ENCODE measurements at places on chromosomes 3 and 15.

DNA sequence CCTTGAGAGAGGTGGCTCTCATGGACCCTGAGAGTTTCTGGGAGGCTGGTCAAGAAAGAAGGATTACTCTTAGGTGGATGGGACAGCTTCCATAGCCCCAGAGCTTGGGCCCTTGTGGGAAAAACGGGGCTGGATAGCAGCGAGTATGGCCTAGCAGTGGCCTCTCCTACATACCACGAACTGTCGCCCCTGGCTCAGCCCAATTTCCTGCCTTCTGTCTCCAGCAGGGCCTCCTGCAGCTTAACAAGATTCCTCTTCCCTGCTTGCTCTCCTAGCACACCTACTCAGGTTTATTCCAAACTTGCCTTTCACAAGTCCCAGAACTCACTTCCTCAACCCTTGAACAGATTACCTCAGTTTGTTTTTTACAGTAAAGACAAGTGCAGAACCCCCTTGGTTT is 139.7 kb upstream of the TPM1 start:
- no peak for DNase-seq

GRCh38 chr3:62604751-62605351 is 231.5 kb upstream of the FEZF2 start:
- no peak for DNase-seq

GRCh38 chr15:97350813-97351212 is 609.7 kb upstream of the ARRDC4 start:
- no peak for DNase-seq

DNA sequence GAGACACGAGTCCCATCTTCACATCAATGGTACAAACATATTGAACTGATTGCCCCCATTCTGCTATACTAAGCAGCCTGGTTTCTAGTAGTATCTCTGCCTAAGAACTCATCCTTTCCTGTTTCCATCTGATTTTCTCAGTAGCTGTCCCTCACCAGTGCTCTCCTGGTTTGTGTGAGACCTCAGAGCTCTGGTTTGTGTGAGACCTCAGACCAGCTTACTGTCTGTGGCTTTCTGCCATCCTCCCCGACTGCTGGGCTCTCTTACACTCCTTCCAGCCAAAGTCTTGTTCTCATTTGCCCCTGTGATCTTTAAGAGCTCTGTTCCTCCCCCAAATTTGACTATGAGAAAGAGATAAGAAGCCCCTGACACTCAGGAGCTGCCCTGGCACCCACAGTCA is 41.1 kb upstream of the NEDD4 start:
- DNase-seq, result no peak

- no peak for DNase-seq
Observed at GRCh38 chr3:10007126-10007782, 19.0 kb upstream of the FANCD2 start.

GRCh38 chr3:102031834-102032233 is 182.5 kb downstream of the NFKBIZ start:
- no peak for DNase-seq

DNA sequence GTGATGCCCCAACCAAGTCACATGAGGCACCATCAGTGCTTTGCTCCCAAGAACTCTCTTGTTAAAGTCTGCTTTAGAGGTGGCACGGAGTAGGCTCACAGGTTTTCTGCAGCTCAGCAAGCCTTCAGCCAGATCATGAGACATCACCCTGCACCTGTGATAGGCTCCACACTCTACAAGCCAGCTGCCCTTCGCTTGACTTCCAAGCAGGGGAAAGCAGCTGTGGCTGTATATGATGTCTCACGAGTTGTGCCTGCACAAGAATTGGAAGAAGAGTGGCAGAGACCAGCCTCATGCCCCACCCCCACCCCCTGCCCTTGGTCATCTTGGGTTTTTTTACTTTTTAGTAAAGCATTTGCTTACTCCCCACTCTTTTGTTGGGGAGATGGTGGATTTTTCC is 22.5 kb downstream of the MRPS11 start:
- DNase-seq, result no peak

GRCh38 chr3:102715030-102715697 is 280.3 kb downstream of the ZPLD1 start:
- DNase-seq, result no peak

GRCh38 chr3:167864552-167864874 is 129.0 kb downstream of the SERPINI1 start:
- no peak for DNase-seq

DNA sequence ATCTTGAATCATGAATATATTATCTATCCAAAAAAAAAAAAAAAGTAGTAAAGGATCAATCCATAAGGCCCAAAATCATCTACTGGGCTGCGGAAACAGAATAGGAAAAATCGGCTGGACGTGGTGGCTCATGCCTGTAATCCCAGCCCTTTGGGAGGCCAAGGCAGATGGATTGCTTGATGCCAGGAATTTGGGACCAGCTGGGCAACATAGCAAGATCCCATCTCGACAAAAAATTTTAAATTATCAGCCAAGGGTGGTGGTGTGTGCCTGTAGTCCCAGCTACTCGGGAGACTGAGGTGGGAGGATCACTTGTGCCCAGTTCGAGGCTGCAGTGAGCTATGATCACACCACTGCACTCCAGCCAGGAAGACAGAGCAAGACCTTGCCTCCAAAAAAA is 6.1 kb upstream of the DVL3 start:
- DNase-seq, result no peak

GRCh38 chr15:47644722-47645121 is 72.6 kb upstream of the SEMA6D start:
- DNase-seq, result no peak

- peak; percentile 16 for DNase-seq
Observed at GRCh38 chr3:188553569-188553968, 399.6 kb downstream of the LPP start.

GRCh38 chr15:29724026-29724425 is 98.2 kb downstream of the TJP1 start:
- no peak for DNase-seq

DNA sequence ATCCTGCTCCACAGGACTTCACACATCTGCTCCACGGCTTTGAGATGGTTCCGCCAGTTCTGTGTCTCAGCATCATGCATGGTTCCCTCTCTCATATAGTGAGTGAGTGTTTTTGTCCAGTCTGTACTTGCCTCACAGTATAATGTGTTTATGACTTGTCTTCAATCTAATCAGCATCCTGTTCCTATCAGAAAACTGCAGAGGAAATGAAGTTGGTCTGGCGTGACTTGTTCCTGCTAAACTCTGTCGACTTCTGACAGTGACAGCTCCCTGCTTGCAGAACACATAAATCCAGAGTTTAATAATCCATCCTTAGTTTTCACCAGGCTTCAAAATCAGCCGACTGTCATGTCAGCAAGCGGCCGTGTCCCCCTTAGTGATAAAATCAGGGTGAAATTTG is 222.3 kb downstream of the SLCO3A1 start:
- no peak for DNase-seq

GRCh38 chr3:69767571-69767970 is 28.3 kb downstream of the MITF start:
- DNase-seq, result no peak

- no peak for DNase-seq
Observed at GRCh38 chr15:101500865-101501551, 11.5 kb upstream of the PCSK6 start.

DNA sequence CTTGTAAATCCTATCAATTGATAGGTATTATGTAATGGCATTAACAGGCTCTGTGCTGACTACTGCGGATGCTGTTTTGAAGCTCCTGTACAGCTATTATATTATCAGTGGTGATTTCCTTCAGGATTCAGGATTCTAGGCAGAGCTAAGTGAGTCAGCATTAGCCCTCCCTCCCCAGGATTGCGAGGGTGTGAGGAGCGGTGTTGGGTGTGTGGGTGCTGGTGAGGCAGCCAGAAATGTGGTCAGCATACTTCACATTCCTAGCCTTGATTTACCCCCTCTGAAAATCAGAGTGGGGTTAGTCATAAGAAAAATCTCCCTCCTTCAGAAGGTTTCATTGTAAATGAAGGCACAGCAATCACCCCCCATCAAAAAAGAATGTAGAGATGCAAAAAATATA is 72.5 kb downstream of the SNTN start:
- no peak for DNase-seq

DNA sequence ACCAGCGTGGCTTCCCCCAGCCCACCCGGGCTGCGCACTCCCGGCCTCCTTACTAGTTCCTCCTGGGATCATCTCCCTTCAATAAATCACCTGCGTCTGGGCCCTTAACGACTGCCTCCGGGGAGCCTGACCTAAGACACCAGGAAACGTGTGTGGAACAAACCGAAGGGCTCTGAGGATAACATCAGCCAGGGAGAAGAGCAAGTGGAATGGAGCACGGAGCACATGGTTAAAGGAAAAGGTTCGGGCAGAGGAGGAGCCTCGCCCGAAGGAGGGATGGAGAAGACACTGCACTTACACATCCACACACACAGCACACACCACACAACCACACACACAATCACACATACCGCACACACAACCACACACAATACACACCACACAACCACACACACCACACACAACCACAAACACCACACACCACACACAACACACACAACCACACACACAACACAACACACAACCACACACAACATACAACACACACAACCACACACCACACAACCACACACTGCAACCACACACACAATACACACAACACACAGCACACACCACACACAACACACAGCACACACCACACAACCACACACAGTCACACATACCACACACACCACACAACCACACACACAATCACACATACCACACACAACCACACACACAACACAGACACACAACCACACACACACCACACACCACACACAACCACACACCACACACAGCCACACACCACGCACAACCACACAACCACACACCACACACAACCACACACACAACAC is 24.7 kb downstream of the CPN2 start:
- DNase-seq, result no peak

DNA sequence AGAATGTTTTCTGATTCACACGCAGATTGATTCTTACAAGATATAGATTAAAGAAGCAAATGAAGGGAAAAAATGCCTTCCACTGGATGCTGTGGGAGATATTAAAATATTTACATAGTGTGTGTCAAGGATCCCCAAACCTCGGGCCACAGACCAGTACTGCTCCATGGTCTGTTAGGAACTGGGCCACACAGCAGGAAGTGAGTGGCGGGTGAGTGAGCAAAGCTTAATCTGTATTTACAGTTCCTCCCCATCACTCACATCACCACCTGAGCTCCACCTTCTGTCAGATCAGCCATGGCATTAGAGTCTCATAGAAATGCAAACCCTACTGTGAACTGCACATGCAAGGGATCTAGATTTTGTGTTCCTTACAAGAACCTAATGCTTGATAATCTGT is 552.6 kb upstream of the GOLIM4 start:
- DNase-seq, result no peak

DNA sequence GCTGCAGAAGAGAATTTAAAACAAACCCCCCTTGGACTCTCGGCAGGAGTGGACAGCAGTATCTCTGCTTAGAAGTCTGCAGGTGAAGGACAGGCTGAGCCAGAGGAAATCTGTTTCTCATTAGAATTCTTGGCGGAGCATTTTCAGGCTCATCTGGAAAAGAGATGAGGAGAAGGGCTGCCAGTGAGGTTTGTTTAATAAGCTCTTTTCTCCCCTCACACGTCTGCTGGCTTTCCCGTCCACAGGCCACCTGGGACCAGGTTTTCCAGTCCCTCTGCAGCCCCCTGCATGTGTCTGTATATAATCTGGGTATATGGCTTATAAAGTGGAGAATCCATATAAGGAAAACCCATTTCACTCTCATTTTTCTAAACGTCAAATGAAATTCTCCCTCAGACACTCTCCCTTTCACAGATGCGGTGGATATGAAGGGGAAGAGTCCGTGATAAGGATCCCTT is 155.4 kb upstream of the TPM1 start:
- no peak for DNase-seq

GRCh38 chr15:47987908-47988532 is 132.8 kb upstream of the SLC24A5 start:
- no peak for DNase-seq

All from activated CD8-positive, alpha-beta memory T cell treated with anti-CD3 and anti-CD28 coated beads, Interleukin-2, amount 50 U/mL, for 4 hours (primary cell).